ENCODE measurements at places on chromosomes 2 and 18. TPM values are rescaled to one million over a fixed set of nuclear protein-coding genes. Genes with fewer than 3 reads are reported as not detected.

- DNase-seq: no peak
Observed at GRCh38 chr2:59680863-59681262, 872.6 kb downstream of the BCL11A start.

GRCh38 chr2:158935617-158936016 is 32.8 kb upstream of the TANC1 start:
- DNase-seq: no peak

DNA sequence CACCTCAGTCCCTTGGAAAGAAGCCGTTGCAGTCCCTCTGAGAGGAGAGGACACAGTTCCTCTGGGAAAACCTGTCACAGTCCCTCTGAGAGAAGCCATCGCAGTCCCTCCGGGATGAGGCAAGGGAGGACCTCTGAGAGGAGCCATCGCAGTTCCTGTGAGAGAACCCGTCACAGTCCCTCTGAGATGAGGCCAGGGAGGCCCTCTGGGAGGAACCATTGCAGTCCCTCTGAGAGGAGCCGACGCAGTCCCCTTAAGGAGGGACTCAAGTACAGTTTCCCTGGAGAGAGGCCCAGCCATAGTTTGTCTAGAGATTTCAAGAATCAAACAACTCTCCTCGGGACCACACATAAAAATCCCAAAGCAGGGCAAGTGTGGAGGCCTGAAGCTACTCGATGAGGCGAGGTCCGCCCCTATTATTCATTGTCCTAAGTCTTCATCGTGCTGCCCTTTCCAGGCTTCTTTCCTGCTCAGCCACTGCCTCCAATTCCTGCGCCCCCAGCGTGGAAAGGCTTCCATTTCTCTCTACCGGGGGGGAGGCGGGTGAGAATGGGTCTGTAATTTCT is 630 bp upstream of the ZNF512 start:
- no peak for DNase-seq

The SPP2 gene
- total RNA-seq: not detected

The TBR1 gene
- not detected for total RNA-seq

- DNase-seq: no peak
Observed at GRCh38 chr2:15092691-15093090, 460.2 kb downstream of the LRATD1 start.

DNA sequence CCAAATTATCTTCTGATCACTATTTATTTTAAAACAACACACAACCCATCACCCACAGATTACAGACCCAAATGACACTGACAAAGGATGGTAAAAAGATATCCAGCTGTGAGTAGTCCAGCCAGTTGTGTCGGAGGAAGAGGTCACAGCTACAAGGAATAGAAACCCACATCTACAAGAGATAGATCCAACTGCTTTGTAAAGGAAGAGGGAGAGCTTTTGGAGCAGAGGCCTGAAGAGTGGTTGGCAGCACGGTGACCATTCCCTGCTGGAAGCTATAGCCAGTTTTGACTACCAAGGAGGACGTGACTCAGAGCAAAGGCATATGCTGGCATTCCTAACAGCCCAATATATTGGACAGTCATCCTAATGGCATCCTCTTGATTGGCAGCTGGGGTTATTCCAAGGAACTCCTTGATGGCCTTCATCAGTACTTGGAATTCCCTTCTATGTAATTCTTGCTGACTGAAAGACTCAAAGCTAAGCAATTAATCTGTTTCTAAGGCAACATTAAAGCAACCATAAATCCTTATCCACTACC is 17.1 kb downstream of the SLC8A1 start:
- DNase-seq: no peak

- no peak for DNase-seq
Observed at GRCh38 chr2:185265747-185266146, 472.9 kb upstream of the FSIP2 start.

DNA sequence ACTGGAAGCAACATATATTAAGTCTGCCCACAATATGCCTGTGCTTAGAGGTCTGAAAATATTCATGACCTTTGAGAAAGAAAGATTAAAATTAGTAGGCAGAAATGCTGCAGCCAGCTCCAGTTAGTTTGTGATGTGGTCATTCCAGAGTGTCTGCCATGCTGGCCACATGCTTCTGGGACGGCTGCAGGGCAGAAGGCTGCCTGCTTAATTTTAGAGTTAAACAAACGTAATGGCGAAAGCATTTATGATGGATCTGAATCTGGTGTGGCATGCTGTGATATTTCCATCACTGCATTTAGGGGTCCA is 95.4 kb downstream of the FHOD3 start:
- no peak for DNase-seq

The FZD7 gene
- 63.1 TPM for total RNA-seq

DNA sequence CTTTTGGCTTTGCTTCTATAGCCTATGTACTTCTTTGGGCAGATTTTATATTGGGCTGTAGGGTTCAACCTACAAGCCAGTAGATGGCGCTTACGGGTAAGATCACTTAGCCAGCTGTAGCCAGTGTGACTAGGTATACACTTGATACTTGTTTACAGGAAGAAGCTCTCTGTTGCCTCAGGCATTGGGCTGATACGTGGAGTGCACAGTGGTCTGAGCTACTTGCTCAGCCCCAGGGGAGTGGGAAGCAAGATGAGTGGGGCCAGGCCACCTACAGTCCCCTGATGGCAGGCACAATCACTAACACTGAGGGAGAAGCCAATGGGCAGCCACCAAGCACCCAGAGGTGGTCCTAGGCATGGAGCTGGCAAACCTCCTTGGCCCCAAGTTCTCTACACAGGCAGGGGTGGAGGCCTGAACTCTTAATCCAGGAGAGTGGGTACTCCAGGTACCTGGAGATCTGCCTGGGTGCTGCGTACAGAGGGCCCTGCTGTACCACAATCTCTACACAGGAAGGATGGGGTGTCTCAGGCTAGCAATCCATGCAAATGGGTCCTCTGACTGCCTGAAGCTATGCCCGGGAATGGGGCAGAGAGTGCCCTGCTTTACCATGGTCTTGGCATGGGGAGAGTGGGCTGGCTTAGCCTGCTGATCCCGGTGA is 122.2 kb downstream of the NCOA1 start:
- no peak for DNase-seq

DNA sequence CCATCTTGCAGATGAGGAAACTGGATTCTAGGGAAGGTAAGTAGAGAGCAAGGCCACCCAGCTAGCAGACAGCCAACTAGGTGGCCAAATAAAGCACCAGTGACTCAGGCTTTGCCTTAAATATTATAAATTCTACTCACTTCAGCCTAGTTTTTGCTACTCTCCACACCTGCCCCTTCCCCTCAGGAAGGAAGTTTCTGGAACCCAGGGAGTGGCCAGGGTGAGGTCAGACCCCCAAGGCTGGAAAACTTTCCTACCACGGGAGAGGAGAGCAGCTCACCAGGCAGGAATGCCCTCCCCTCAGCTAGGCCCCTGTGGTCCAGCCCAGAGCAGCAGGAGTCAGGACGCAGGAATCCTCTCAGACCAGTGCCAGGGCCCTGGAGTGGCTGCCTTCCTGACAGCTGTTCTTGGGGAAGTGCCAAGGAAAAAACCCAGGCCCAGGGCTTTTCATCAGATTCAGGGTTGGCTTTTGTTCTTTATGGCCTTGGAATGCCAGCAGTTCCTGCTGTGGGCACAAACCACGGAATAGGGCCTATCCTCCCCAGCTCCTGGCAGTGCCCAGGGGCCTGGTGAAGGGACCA is 5.1 kb upstream of the PAX8 start:
- DNase-seq: no peak

DNA sequence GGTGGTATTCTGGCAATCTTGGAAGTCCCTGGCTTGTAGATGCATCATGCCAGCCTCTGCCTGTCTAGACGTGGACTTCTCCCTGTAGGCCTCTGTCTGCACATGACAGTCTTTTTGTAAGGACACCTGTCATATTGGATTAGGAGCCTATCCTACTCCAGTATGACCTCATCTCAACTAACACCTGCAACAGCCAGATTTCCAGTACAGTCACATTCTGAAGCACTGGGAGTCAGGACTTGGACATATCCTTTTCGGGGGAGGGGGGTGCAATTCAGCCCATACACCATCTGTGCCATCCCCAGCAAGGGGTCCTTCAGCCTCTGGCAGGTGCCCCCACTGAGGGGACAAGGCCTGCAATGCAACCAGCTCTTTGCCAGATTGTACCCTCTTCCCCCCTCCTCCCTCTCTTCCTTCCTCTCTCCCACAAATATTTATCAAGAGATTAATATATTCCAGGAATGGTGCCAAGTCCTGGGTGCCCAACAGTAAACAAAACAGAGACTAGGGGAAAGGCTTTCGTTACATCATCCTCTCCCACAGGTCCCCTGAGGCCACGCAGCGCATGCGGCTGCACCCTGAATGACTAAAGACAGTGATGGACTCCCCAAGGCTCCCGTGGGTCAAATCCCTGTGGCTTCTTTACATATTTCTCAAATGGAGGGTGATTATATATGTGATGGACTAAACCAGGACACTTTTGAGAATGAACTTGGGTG is 20.5 kb upstream of the MYCN start:
- DNase-seq: no peak

GRCh38 chr2:161161074-161161706 is 962 bp downstream of the TANK start:
- no peak for DNase-seq

GRCh38 chr2:208542465-208543041 is 136.0 kb downstream of the PTH2R start:
- DNase-seq: no peak

GRCh38 chr18:934518-935133 is 30.0 kb downstream of the ADCYAP1 start:
- no peak for DNase-seq

The TNS1 gene
- total RNA-seq: 249 TPM

DNA sequence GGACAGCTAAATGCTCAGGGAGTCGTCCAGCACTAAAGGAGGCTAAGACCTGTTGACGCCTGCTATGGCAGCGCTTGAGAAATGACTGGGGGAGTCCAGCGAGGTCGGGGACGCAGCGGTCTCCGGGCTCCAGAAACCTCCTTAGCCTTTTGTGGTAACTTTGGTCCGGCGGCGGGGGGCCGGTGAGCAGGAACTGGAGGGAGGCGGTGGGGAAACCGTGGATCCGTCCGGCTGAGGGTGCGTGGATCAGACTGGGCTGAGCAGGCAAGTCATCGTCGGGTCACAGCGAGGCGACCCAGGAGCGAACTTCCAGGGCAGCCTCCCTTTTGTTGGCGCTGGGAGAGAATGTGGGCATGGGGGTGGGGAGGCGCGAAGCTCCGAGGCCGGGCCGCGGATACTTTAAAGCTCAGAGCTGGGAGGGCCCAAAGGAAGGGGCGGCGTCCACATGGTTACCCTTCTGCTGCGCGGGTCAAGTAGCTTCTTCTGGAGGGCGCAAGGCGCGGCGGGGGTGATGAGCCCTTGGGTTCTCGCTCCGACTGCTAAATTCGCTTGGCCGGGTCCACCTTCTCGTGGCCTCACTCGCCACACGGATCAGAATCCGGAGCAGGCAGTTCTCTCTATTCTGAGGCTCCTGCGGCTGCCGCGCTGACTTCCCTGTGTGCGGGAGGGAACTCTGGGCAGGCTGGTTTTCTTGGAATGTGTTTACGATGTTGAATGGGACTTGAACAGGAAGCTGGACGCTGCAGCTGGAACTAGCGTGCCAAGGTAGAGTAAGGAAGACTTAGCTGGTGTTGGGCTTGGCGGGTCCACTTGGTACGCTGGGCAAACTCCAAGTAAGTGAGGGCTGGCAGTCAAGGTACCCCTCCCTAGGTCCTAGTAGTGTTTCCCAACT is 920 bp downstream of the GULP1 start:
- peak; percentile 94 for DNase-seq

GRCh38 chr2:2184549-2185249 is 146.4 kb downstream of the MYT1L start:
- no peak for DNase-seq

DNA sequence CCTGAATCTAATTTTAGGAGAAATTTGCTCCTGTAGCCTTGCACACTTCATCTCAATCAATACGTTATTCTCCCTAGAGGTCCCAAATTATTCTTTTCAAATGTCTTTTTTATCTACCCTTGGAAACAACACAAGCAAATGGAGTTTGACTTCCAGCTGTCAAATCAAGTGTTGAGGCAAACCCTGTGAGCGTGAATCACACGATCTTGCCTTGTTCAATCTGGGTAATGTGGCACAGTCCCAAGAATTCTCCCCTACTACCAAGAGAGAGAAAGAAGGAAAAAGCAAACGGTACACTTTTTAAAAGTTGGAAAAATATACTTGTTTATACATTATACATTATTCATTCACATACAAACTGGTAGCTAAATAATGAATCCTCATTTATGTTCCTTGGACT is 2035.3 kb upstream of the CELF4 start:
- no peak for DNase-seq

- no peak for DNase-seq
Observed at GRCh38 chr2:170924969-170925368, 4.1 kb upstream of the GORASP2 start.

GRCh38 chr18:13566941-13567746 is 159.2 kb downstream of the FAM210A start:
- no peak for DNase-seq

The STPG4 gene
- 0.25 TPM for total RNA-seq

DNA sequence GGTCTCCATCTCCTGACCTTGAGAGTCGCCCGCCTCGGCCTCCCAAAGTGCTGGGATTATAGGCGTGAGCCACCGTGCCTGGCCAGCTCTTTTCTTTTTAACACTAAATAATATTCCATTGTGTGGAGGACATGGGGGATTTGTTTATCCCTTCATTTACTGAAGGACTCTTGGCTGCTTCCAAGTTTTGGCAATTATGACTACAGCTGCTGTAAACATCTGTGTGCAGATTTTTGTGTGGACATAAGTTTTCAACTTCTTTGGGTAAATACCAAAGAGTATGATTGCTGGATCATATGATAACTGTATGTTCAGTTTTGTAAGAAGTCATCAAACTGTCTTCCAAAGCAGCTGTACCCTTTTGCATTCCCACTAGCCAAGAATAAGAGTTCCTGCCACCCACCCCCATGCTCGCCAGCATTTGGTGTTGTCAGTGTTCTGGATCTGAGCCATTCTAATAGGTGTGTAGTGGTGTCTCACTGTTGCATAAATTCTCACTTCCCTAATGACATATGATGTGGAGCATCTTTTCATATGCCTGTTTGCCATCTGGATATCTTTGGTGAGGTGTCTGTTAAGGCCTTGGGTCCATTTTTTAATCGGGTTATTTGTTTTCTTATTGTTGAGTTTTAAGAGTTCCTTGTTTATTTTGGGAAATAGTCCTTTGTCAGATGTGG is 52.2 kb downstream of the TNFRSF11A start:
- DNase-seq: no peak

- DNase-seq: no peak
Observed at GRCh38 chr2:195658541-195658890, 1.5 kb downstream of the SLC39A10 start.
